Tongue (tissue), 3 donors: ENCODE measurements at places on chromosomes 5 and 9. TPM values are rescaled to one million over a fixed set of nuclear protein-coding genes. Genes with fewer than 3 reads are reported as not detected.

- DNase-seq = no peak
Observed at GRCh38 chr5:886716-887325, 5.8 kb downstream of the BRD9 start.

- DNase-seq = peak; percentile 96
Observed at GRCh38 chr9:115220319-115221005, 102.5 kb upstream of the TNC start.

GRCh38 chr5:144467792-144468191 lies 297.1 kb downstream of the KCTD16 start:
- DNase-seq = peak; percentile 65

The OBP2B gene
- total RNA-seq = not detected

The CCDC192 gene
- total RNA-seq = 0.31 TPM
